ENCODE measurements at places on chromosomes 1 and 21.

GRCh38 chr1:211895126-211895759, 64.7 kb upstream of the LPGAT1 start:
- DNase-seq, result no peak

- no peak for DNase-seq
Observed at GRCh38 chr1:182707122-182707521, 22.7 kb upstream of the RGS8 start.

DNA sequence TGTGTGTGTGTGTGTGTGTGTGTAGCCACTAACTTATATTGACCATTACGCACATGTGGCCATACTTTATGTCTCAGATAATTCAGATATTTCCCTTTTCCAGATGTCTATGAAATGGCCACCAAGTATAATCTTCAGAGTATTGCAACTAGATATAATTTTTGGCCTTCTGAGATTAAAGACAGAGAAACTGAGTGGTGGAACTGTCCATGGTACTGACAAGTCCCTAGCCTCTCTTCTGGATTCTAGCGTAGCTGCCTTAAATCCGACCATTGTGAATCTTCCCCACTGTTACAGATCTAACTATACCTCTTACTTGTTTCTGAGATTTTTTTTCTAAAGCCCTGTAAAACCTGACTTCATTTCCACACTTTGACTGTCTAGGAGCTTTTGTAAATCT, 100.0 kb upstream of the SERTAD4 start:
- no peak for DNase-seq

- DNase-seq, result no peak
Observed at GRCh38 chr21:30434033-30434631, 4.1 kb downstream of the KRTAP13-4 start.

DNA sequence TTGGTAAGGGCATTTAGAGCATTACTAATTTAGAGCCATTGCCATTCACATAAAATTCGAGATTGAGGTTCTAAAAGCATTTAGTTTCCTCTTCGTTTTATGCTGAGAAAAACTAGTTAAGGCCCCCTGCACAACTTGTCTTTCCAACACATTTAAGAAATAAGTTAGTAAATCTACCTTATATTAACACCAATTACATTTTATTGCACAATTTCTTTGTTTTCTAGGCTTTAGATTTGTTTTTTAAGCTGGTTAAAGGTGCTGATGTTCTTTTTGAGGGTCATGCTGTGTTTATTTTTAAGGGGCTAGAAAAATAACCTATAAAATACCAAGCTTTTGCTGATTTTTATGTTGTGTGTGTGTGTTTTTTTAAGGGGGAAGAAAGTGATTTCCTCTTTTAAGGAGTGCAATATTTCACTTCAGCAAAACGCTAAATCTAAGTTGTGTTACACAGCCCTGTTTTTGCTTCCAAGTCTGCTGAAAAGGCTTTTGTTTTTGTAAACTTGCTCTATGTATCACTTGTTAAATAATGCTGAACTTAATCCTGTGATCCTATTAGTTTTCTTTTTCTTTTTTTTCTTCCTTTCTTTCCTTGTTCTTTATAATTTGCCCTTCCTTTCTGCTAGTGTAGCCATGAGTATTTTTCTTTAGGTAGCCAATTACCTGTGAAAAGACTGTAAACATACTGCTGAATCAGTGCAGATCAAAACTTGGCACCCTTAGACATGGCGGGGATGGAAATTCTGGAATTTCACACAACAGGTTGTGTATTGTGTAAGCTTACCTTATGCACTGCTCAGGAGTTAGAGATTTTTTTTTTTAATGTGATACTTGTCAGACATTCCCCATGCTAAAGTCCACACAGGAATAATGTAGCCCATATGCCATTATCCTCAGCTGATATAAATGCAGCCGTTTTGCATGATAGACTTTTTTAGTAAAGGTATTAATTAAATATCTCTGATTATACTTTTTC, 1.5 kb downstream of the CEPT1 start:
- no peak for DNase-seq

DNA sequence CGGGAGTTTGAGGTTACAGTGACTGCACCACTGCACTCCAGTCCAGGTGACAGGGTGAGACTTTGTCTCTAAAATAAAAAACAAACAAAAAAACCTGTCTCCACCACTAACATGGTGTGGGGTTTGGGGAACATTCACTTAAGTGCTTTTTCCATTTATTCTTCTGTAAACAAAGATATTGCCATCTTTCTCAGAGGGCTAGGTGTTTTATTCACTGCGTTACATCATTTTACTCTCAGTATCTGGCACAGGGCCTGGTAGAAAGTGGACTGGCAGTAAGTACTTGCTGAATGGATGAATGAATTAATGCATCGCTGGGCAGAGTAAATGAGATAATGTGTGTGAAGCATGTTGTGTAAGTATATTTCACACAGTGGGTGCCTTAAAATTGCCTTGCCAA, 20.1 kb downstream of the KIAA0040 start:
- no peak for DNase-seq

DNA sequence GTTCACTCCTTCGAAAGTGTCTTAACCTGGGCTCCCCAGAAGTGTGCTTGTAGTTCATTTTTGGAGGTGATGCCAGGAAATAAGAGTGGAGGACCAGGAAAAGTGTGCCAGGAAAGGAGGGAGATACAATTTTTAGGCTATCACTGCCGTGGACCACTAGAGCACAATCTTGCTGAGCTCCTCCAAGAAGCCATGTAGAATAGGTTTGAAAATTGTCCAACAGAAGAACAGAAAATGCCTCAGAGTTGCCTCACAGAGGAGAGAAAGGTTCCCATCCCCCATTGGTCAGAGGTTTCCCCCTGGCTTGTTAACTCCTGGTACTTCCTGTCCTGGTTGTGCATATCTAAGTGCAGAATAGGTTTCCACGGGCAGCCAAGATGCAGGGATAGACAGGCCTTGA, 41.6 kb downstream of the CATSPERE start:
- no peak for DNase-seq

GRCh38 chr21:38396325-38396724, 102.0 kb downstream of the ERG start:
- DNase-seq, result no peak

- DNase-seq, result no peak
Observed at GRCh38 chr21:16215193-16215592, 485.4 kb downstream of the USP25 start.

- DNase-seq, result no peak
Observed at GRCh38 chr1:63602629-63603028, 9.4 kb downstream of the PGM1 start.

- DNase-seq, result no peak
Observed at GRCh38 chr1:31742462-31743212, 21.5 kb downstream of the ADGRB2 start.

- DNase-seq, result no peak
Observed at GRCh38 chr21:25409978-25410377, 197.3 kb downstream of the MRPL39 start.

DNA sequence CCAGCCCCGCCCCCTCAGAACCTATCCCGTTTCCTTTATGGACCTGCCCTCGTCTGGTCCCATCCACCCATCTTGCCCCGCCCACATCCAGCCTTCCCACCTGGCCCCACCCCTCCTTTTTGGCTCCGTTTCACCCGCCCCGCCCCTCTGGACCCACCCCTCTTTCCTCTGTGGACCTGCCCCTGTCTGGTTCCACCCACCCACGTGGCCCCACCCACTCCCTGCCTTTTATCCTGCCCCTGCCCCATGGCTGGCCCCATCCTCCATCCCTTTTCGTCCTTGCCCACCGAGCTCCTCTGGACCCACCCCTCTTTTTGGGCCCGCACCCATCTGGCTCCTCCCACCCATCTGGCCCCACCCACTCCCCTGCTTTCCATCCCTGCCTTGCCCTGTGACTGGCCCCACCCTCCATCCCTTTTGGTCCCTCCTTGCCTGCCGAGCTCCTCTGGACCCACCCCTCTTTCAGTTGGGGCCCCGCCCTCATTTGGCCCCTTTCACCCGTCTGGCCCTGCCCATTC, 177.3 kb downstream of the CAMTA1 start:
- DNase-seq, result peak; percentile 5

DNA sequence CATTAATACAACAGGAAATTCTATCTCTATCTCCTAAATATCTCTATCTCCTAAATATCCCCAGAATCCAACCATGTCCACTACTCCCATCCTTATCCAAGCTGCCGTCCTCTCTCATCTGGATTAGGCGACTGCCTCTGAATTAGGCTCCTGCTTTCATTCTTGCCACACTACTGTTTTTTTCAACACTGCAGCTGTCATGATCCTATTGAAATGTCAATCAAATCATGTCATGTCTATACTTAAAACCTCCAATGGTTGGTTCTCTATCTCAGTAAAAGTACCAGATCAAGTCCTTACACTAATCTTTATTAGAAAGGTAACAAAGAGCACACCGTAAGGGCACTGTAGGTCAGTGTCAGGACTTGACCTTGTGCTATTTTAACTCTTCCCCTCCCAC, 82.0 kb upstream of the NFIA start:
- DNase-seq, result no peak

GRCh38 chr1:185880779-185881333, 146.7 kb downstream of the HMCN1 start:
- DNase-seq, result no peak

GRCh38 chr1:22111620-22112019, 31.3 kb downstream of the WNT4 start:
- no peak for DNase-seq

Data from T-helper 9 cell (primary cell).